ENCODE measurements at places on chromosomes 7 and 10.
A peak's percentile ranks its signal among the peaks of the same experiment; 100 is the strongest.

DNA sequence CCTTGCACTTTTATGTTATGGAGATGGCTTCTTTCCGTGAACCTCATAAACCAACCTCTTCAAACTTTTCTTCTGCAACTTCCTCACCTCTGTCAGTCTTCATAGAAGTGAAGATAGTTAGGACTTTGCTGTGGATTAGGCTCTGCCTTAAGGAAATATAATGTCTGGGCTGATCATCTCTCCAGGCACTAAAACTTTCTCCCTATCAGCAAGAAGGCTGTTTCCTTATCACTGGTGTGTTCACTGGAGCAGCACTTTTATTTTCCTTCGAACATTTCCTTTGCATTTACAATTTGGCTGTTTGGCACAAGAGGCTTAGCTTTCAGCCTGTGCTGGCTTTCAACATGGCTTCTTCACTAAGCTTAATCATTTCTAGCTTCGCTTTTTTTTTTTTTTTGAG, 52.8 kb downstream of the ESYT2 start:
- DNase-seq, result no peak

- no peak for DNase-seq
These were observed 13.8 kb upstream of the C10orf67 start for GRCh38 chr10:23358357-23358756.

GRCh38 chr10:79422178-79422892, 23.1 kb downstream of the ZCCHC24 start:
- no peak for DNase-seq

GRCh38 chr10:46553238-46554049, 3.0 kb downstream of the GPRIN2 start:
- peak; percentile 13 for DNase-seq

- no peak for DNase-seq
These were observed 78.4 kb upstream of the NANOS1 start for GRCh38 chr10:118950997-118951637.
